Omental fat pad (tissue), 4 donors: ENCODE measurements at places on chromosomes 5 and 9.

- no peak for DNase-seq
Measured at GRCh38 chr9:36191290-36191645, 547 bp downstream of the CLTA start.

GRCh38 chr9:37611961-37612360 is 19.6 kb upstream of the TOMM5 start:
- DNase-seq, result no peak

GRCh38 chr5:39169081-39169480 is 50.3 kb downstream of the FYB1 start:
- DNase-seq, result no peak

DNA sequence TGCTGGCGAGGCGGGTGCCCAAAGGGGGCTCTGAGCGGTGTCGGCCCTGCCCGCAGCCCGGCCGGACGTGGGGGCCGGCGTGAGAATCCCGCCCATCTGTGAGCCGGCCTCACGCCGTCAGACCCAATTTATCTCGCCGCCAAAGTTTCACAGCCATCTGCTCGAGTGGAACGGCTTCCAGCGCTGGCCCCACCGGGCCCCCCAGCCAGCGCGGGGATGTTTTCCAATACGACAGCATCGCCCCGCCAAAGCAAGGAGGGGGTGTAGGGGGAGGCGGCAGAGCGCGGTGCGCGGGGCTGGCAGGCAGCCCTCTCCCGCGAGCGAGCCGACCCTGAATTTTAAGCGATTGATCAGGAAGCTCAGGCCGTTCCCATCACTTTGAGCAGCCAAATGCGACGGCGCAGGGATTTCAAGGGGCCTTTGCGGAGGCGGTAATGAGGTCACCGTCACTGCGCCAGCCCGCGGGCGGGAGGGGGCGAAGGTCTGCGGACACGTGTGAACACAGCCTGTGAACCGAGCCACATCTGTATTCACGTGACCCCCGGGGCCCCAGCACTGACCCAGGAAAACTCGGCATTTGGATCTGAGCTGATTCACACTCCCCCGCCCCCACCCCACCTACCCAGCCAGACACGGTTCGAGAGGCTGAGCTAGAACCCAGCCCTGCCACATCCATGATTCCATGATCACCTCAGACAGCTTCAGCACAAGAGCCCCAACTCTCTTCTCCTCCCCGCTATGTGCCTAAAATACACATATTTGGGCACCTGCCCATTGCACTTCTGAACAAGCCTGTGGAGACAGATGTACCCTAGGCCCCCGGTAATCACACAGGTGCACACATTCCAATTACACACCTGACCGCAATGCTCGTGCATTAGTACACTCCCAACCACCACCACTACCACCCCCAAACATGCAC is 47.8 kb upstream of the PSD2 start:
- peak; percentile 41 for DNase-seq

GRCh38 chr9:89625721-89626687 is 21.2 kb downstream of the GADD45G start:
- no peak for DNase-seq

- DNase-seq, result no peak
Measured at GRCh38 chr9:68427216-68427977, 71.0 kb downstream of the PGM5 start.

DNA sequence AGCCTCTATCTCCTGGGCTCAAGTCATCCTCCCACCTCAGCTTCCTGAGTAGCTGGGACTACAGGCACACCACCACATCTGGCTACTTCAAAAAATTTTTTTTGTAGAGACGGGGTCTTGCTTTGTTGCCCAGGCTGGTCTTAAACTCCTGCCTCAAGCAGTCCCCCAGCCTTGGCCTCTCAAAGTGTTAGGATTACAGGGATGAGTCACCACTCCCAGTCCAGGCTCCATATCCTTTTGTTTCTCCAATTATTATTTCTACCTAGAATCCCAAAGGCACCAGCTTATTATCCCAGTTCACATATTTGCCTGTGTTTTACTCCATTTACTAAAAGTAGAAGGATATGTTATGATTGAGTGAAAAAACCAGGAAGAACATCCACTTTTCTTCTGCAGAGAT is 84.9 kb downstream of the TEK start:
- no peak for DNase-seq

- DNase-seq, result no peak
Measured at GRCh38 chr9:38125889-38126288, 56.9 kb upstream of the SHB start.

DNA sequence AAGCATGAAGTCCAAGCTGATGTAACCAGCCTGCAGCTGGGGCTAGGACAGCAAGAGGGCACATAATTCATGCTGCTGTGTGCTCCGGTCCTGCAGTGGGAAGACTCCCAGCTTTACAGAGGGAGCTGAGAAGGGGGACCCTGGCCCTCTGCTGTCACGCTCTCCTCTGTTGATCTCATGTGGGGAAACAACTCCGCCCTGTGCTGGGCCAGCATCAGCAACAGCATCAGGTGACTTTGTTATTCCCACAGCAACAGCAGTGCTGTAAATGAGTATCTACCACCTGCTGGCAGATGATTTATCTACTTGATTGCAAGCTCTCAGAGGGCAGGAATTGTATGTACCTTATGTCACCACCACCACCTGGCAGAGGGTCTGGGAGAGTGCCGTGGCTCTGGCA is 176.2 kb downstream of the COL23A1 start:
- DNase-seq, result no peak

- DNase-seq, result no peak
Measured at GRCh38 chr5:151451626-151452520, 4.5 kb downstream of the SLC36A1 start.

DNA sequence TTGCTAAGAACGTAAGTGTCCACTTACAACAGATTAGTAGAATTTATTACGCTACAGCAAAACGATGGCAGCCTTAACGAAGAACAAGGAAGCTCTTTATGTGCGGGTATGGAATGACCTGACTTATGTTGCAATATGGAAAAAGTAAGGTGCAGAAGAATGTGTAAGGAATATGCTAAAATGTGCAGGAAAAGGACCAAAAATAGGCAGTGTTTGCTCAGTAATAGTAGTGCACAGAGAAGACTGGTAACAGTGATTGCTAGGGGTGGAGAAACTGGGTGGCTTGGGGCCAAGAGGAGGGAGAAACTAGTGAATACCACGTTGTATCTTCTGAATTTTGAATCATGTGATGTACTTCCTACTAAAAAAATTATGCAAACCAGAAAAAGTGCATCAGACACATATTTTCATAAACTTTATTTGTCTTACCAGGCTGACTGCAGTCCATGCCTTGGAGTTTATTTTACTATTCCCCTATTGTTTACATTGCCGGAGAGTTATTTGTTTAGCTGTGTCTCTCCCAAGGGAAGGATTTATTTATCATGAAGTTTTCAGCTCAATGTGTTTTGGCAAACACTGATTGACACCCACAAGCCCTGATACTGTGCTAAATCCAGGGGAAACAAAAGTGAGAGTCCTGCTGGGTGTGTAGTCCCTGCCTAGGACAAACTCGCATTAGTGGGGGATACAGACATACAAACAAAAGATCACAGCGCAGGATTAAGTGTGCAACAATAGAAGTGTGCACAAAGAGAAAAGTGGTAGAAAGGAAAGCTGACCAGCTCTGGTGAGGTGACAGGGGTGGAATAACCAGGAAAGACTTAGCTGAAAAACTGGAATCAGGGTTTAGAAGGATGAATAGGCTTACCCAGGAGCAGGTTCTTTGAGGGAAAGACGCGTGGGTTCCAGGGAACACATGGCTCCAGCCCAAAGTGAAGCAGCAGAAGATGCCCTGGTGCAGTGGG is 34.0 kb upstream of the ZNF484 start:
- no peak for DNase-seq

- DNase-seq, result no peak
Measured at GRCh38 chr9:212297-212696, 2.4 kb upstream of the DOCK8 start.

- no peak for DNase-seq
Measured at GRCh38 chr5:157607371-157608161, 32.0 kb upstream of the ADAM19 start.

- DNase-seq, result no peak
Measured at GRCh38 chr5:86875539-86875938, 257.8 kb downstream of the COX7C start.

GRCh38 chr9:114448706-114449105 is 56.6 kb downstream of the WHRN start:
- no peak for DNase-seq

DNA sequence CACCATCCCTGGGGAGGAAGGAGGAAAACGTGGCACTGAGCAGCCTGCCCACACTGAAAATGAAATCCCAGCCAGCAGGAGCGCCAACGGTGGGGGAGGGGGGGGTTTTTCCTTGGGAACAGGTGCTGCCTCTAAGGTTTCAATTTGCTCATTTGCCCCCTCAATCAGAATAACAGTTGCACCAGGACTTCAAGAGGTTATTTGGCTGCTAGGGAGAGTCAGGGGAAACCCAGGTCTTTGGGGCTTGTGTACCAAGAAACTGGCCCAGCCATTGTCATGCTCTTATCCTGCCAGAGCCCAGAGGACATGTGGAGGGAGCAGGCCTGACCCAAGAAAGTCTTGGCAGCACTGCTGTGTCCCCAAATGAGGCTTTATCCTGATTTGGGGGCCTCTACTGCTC is 66.5 kb downstream of the NDFIP1 start:
- no peak for DNase-seq

- no peak for DNase-seq
Measured at GRCh38 chr9:130845901-130846481, 10.9 kb downstream of the ABL1 start.

DNA sequence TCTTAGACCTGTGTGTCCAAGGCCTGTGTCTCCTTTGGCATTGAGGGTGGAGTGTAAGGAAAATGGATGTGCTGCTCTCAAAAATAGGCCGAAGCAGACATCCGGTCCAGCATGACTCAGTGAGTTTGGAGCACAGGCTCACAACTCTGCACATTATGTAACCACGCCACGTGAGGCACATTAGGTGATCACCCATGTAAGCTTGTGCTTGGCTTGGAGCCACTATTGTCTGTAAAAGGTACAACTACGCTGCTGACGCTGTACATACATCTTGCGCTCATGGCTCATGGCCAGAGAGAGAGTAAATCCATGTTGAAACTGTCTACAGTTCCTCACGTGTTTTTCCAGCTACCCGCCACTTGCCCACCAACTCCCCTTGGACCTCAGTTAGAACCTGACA is 177.5 kb downstream of the PDE4D start:
- no peak for DNase-seq

- DNase-seq, result no peak
Measured at GRCh38 chr5:148834689-148835088, 8.3 kb downstream of the ADRB2 start.
